Naive thymus-derived CD4-positive, alpha-beta T cell (primary cell): ENCODE measurements at places on chromosomes 2 and 18. TPM values are rescaled to one million over a fixed set of nuclear protein-coding genes. Genes with fewer than 3 reads are reported as not detected.

DNA sequence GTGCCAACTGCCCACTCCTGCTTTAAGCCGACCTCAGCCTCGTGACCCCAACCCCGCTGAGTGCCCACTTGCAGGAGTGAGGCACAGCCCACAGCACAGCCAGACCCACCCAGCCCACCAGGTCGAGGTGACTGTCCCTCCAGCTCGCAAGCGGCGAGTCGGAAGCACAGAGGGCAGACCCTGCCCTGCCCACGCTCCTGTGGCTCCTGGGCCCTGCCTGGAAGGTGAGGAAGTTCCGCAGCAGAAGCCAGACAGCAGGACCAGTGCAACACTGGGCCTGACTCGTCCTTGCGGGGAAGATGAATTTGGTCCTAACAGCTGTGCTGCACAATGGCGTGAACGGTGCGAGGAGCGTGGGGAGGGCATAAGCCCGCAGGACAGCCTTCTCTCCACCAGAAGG is 9.9 kb downstream of the DTYMK start:
- no peaks in the 10 kb centered on the region for H3K4me1 ChIP-seq
- H3K36me3 ChIP-seq: peaks cover 3% of the 10 kb centered on the region
- no peak for DNase-seq

- H3K27ac ChIP-seq: no peak overlapping the region
- H3K36me3 ChIP-seq: no peaks in the 10 kb centered on the region
- no peak for DNase-seq
- no peaks in the 10 kb centered on the region for H3K4me1 ChIP-seq
- no peak overlapping the region for H3K4me3 ChIP-seq
Measured at GRCh38 chr2:151241224-151241623, 20.4 kb downstream of the RBM43 start.

DNA sequence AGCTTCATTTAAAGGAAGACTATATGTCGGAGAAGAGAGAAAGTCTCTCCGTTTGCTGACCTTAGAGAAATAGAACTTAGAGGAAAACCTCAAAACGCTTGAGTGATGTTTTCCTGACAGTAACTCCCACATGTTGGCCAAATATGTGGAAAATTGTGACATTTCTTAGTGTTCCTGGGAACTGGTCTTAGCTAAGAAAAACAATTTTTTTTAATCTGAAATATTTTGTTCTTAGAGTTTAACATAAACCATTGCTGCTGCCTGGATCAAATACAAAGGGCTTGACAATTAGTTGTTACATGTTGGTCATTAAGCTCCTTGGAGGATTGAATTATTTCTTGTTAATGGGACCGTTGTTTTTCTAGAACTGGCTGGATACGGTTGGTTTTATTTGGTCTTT is 16.3 kb downstream of the DYNC2LI1 start:
- H3K4me1 ChIP-seq: no peaks in the 10 kb centered on the region
- no peak overlapping the region for H3K4me3 ChIP-seq
- H3K27me3 ChIP-seq: no peaks in the 10 kb centered on the region
- DNase-seq: no peak
- no peak overlapping the region for H3K27ac ChIP-seq

- no peak for DNase-seq
- H3K4me1 ChIP-seq: peaks cover 73% of the 10 kb centered on the region
- H3K27me3 ChIP-seq: no peaks in the 10 kb centered on the region
- H3K27ac ChIP-seq: peak overlapping the region; percentile 84
- H3K4me3 ChIP-seq: no peak overlapping the region
Measured at GRCh38 chr2:196234672-196235071, 63.3 kb upstream of the STK17B start.

DNA sequence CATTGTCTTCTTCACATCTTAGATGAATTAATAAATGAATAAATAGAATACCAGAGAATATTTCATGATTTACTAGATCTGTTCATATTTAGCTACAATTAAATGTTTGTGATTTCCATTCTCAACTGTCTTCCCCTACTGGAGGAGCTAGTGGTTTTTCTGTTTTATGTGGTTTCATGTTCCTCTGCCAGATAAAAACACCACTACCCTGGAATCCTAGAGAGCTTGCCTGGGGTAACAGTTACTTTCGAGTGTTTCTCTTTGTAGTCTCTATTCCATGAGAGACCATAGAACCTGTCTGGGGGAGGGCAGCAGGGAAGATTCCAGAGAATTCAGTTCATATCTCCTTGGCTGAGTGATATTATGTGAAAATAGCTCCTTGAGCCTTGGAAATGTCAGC is 349.2 kb downstream of the INSIG2 start:
- no peaks in the 10 kb centered on the region for H3K4me1 ChIP-seq
- H3K36me3 ChIP-seq: no peaks in the 10 kb centered on the region
- no peaks in the 10 kb centered on the region for H3K27me3 ChIP-seq
- H3K27ac ChIP-seq: no peak overlapping the region

DNA sequence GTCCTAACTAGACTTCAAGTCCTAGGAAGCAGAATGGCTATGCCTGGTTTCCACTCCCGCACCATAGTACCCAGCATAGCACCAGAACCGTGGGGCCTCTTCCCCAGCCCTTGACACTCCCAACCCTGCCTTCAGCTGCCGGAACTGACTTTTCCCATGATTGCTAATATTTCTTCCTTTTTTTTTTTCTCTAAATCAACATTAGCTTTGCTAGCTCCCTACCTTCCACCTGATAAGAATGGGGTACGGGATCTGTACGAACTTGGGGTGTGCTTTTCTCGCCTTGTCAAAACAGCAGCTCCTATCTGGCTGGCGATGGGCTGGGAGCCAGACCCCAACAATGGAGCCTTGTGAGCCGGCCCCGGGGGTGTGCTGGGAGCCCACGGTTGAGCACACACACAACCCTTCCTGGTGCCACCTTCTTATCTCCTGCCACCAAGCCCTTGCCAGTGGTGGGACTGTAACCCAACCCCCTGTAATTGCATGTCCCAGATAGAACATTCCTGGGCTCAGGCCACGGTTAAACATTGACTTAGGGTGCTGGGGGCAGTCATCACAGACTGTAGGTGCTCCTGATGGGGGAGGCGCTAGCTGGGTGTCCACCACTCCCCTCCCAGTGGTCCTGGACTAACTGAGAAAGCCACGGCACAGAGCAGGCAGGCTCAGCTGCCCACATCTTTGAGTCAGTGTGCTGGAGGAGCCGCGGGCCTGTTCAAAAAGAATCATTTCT is 213.0 kb upstream of the HAAO start:
- H3K27me3 ChIP-seq: no peaks in the 10 kb centered on the region
- H3K27ac ChIP-seq: no peak overlapping the region
- H3K4me1 ChIP-seq: no peaks in the 10 kb centered on the region
- no peaks in the 10 kb centered on the region for H3K36me3 ChIP-seq
- no peak overlapping the region for H3K4me3 ChIP-seq
- no peak for DNase-seq

- no peak for DNase-seq
- H3K4me3 ChIP-seq: peak overlapping the region; percentile 92
- no peak overlapping the region for H3K27ac ChIP-seq
- peaks cover 17% of the 10 kb centered on the region for H3K4me1 ChIP-seq
- H3K36me3 ChIP-seq: peaks cover 8% of the 10 kb centered on the region
- no peaks in the 10 kb centered on the region for H3K27me3 ChIP-seq
Measured at GRCh38 chr2:75647771-75648170, 1.2 kb downstream of the MRPL19 start.

GRCh38 chr2:225052703-225053102 is 10.4 kb upstream of the DOCK10 start:
- peak overlapping the region; percentile 17 for H3K4me3 ChIP-seq
- peaks cover 42% of the 10 kb centered on the region for H3K4me1 ChIP-seq
- H3K27me3 ChIP-seq: no peaks in the 10 kb centered on the region

DNA sequence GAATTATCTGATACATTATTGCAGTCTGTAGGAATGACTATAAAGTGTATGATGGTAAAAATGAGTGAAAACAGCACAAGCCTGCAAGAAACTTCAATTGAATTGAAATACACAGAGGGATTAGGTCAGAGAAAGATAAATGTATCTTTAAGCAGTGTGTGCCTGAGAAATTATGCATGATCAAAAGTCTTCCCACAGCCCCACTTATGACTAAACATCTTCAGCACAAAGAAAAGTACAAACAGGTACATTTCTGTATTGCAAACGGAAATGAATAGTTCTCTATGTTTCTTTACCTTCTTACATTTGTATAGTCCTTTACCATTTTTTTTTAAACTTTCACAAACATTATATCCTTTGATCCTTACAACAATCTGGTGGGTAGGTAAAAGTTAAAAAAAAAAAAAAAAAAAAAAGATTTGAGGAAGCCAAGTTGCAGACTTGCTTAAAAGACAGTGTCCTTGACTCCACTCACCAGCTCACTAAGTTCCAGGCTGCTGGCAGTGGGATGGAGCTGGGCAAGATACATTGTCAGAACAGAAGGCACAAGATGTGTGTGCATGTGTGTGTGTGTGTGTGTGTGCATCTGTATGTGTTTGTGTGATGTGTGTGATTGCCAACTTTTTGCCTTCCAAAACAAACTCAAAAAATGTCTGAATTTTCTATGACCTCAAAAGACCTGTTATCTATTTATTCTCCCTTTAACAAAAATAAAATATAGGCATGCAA is 423.7 kb upstream of the ACVR2A start:
- H3K36me3 ChIP-seq: no peaks in the 10 kb centered on the region
- no peak for DNase-seq
- H3K27me3 ChIP-seq: no peaks in the 10 kb centered on the region

DNA sequence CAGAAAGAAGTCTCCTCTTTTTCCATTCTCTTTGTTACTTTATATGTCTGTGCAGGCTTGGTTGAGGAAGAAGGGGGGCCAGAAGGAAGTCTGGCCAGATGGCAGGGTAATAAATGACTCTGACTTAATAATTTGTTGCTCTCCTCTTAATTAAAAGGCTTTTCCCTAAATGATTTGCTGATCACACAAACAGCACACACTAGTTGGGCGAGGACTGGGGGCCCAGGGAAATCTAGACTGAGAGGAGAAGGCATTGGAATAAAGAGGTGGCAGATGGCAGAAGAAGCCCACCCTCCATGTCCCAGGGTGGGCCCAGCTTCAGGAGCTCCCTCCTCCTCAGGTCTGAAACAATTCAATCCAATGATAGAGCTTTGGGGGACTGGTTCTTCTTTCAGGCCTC is 12.7 kb upstream of the SMARCAL1 start:
- H3K36me3 ChIP-seq: no peaks in the 10 kb centered on the region
- H3K4me1 ChIP-seq: no peaks in the 10 kb centered on the region
- H3K4me3 ChIP-seq: no peak overlapping the region
- H3K27me3 ChIP-seq: no peaks in the 10 kb centered on the region
- no peak for DNase-seq

- H3K4me3 ChIP-seq: no peak overlapping the region
- no peak overlapping the region for H3K27ac ChIP-seq
- H3K27me3 ChIP-seq: no peaks in the 10 kb centered on the region
- H3K4me1 ChIP-seq: no peaks in the 10 kb centered on the region
- no peaks in the 10 kb centered on the region for H3K36me3 ChIP-seq
Measured at GRCh38 chr2:225512876-225513540, 113.5 kb downstream of the NYAP2 start.

DNA sequence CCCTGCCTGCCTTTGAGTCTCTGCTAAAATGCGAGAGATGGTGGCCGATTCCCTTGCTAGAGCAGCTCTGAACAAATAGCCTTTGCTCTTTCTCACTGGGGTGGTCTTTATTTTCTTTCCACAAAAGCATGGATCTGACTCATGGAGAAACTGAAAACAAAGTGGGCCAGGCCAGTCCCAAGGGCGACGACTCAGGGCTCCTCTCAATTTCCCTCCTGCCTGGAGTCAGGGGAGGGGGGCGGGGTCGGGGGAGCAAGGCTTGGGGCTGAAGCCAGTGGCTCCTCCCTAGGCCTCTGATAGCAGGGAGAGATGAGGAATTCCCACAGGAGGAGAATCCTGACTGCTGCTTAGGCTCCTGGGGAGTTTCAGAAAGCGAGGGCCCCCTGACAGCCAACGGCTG is 17.1 kb upstream of the IL1R2 start:
- H3K36me3 ChIP-seq: no peaks in the 10 kb centered on the region
- H3K4me3 ChIP-seq: no peak overlapping the region
- H3K4me1 ChIP-seq: no peaks in the 10 kb centered on the region
- H3K27ac ChIP-seq: no peak overlapping the region
- H3K27me3 ChIP-seq: peaks cover 3% of the 10 kb centered on the region

DNA sequence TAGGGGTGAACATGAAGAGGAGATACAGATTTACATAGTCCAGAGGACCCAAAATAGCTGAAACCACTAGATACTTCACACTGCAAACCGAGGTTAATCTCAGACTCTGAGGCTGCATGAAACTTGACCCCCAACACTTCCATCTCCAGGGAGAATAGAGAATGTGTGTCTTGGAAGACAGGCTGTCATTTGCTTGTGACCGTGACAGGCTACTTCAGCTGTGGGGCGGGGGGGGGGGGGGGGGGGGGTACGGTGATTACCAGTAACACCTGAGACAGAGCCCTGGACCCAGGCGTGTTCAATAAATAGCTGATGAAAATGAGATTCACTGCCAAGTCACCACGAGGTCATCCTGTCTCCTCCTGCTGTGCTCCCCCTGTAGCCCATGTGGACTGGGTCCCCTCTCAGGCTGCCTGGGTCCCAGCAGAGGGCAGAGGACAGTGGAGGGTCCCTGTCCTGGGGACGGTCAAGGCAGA is 5.7 kb upstream of the KLHL29 start:
- H3K4me3 ChIP-seq: no peak overlapping the region
- DNase-seq: no peak
- peaks cover 19% of the 10 kb centered on the region for H3K4me1 ChIP-seq
- no peaks in the 10 kb centered on the region for H3K36me3 ChIP-seq
- no peaks in the 10 kb centered on the region for H3K27me3 ChIP-seq
- no peak overlapping the region for H3K27ac ChIP-seq

DNA sequence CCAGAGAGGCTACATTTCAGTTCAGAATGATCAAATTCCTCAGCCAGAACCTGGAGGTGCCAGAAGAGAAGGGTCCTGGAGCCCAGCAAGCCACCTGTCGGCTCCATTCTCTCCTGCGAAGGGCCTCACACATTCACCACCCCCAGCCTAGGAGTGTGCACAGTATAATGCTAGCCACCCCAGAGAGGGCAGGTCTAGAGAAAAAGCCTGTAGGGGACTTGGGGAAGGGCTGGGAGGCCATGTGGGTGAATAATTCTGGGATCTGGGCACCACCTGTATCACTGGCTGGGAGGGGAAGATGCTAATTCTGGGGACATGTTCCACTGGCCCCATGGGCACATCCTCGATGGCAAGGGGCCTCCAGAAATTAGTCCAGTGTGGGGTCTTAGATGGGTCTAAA is 127.6 kb upstream of the HNMT start:
- H3K27me3 ChIP-seq: no peaks in the 10 kb centered on the region
- H3K4me3 ChIP-seq: no peak overlapping the region
- no peaks in the 10 kb centered on the region for H3K4me1 ChIP-seq
- no peak for DNase-seq
- H3K27ac ChIP-seq: no peak overlapping the region

GRCh38 chr18:57793302-57793986 is 9.7 kb downstream of the ATP8B1 start:
- H3K27ac ChIP-seq: no peak overlapping the region
- H3K4me1 ChIP-seq: no peaks in the 10 kb centered on the region
- no peaks in the 10 kb centered on the region for H3K27me3 ChIP-seq
- no peak for DNase-seq
- no peak overlapping the region for H3K4me3 ChIP-seq

The RUFY4 gene
- total RNA-seq: 0.40 TPM

The PTPRN gene
- not detected for total RNA-seq

The CCNT2 gene
- 60.0 TPM for total RNA-seq

The PLEKHB2 gene
- 60.4 and 67.2 TPM in 2 replicates for total RNA-seq

The CPO gene
- not detected for total RNA-seq

The EIPR1 gene
- 24.5 TPM for total RNA-seq

The MAB21L4 gene
- total RNA-seq: not detected in 2 replicates
